ENCODE measurements at places on chromosomes 4 and X.

DNA sequence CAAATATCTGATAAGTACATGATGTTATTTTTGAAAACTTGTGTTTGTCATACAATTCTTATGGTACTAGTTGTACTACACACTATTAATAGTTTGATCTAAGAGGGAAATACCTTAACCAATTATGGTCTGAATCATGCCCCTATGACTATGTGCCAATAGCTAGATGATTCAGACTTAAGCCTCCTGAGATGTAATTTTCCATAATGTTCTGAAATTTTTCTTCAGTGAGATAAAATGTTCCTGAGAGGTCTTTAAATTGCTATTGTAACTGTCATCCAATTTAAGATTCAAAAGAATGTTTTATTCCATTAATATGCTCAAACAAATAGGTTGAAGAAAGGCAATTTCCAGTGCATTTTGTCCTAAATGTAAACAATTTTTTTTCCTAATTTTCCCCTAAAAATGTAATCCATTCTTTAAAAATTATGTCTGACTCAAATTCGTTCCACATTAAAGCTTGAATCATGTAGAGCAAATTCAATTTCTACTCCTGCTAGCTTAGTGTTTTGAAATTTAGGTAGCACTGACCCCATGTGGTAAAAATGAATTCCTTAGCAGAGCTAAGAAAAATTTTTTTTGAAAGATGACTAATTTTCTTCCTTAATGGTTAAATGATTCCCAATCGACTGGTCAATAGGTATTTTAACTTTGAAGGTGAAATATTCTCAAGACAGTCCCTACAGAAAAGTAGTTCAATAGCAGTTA, 49.1 kb downstream of the APOOL start:
- DNase-seq: peak; percentile 19

DNA sequence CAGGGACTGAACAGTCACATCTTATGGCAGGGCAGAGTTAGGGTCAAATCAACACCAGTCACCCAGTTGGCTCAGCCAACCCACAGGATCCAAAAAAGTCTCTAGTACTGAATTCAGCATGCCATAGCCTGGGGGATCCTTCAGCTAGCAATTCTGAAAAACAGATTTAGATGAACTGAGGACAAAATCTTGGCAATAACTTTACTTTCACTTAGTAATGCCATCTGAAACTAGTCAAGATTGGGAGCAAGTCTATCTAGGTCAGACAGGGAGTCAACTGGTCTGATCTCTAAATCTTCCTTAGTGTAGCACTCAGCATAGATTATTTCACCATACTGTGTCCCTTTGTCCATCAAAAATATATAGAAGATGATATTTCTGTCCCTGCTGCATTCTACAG, 76.0 kb downstream of the HHIP start:
- DNase-seq: no peak

- no peak for DNase-seq
Measured at GRCh38 chr4:102599886-102600285, 98.7 kb downstream of the NFKB1 start.

GRCh38 chrX:13380211-13380610, 60.4 kb upstream of the ATXN3L start:
- DNase-seq: peak; percentile 40

GRCh38 chrX:95044331-95044730, 1370.3 kb downstream of the FAM133A start:
- no peak for DNase-seq

DNA sequence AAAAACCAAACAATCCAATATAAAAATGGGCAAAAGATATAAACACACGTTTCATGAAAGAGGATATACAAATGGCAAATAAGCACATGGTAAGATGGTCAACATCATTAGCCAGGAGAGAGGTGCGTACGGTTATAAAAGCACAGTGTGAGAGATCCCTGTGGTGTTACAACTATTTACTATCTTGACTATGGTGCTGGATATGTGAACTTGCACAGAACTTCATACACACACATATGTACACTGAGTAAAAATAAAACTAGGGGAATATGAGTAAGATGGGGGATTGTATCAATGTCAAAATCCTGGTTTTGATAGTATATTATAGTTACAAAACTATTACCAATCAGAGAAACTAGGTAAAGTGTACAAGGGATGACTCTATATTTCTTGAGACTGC, 8.4 kb downstream of the FBXO8 start:
- no peak for DNase-seq

DNA sequence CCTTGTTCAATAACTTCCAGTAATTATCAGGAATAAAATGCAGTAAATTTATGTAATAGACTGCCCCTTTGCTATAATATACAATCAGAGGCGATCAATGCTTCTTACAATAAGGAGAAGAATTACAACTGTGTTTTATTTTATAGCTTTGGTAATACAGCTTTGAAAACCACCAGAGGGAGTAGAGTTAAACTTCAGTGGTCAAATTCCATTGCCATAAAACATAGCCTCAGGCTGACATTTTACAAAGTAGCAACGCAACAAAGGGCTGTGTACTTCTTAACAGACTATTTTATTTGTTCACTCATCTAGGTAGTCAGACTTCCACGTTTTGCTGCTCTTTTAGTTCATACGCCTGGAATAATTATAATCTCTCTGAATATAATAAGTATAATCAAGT, 58.5 kb downstream of the TEX13C start:
- no peak for DNase-seq

- no peak for DNase-seq
Measured at GRCh38 chrX:2782171-2782570, 30.3 kb downstream of the XG start.

All from suppressor macrophage treated with lipopolysaccharide for 1 hour (primary cell).